A549 treated with GW870086 at 1 μM for 4 hours (cell line): ENCODE measurements at places on chromosomes 4 and X. TPM values are rescaled to one million over a fixed set of nuclear protein-coding genes. Genes with fewer than 3 reads are reported as not detected.

ZFP92 gene
- 0.42 to 0.59 TPM (median 0.57 TPM) in 5 replicates for total RNA-seq

STARD8 gene
- 1.2 to 2.0 TPM (median 1.8 TPM) in 5 replicates for total RNA-seq

GPC4 gene
- total RNA-seq = 0.03 to 0.05 TPM in 2 of 5 replicates, not detected in the others

ETDB gene
- not detected in 5 replicates for total RNA-seq

NOCT gene
- total RNA-seq = 7.8 to 10.0 TPM (median 9.3 TPM) in 5 replicates

MFSD8 gene
- 12.2 to 15.7 TPM (median 14.8 TPM) in 5 replicates for total RNA-seq

MAP3K15 gene
- total RNA-seq = 1.4 to 2.3 TPM (median 1.9 TPM) in 5 replicates

UGT2B17 gene
- total RNA-seq = not detected in 5 replicates

FGF2 gene
- 30.0 to 59.3 TPM (median 51.7 TPM) in 5 replicates for total RNA-seq

KCTD8 gene
- total RNA-seq = not detected in 5 replicates

DOK7 gene
- 0.27 to 1.1 TPM (median 0.44 TPM) in 5 replicates for total RNA-seq

L1CAM gene
- total RNA-seq = 16.7 to 20.3 TPM (median 17.5 TPM) in 5 replicates

SGCB gene
- total RNA-seq = 17.5 to 18.9 TPM (median 18.2 TPM) in 5 replicates

SUPT20HL2 gene
- total RNA-seq = not detected in 5 replicates

MTNR1A gene
- 0.27 to 0.56 TPM (median 0.39 TPM) in 5 replicates for total RNA-seq
